D341Med (cell line): ENCODE measurements at places on chromosomes 2 and 18.

- no peak for DNase-seq
These were observed 23.0 kb downstream of the PTPN18 start for GRCh38 chr2:130378898-130379214.

GRCh38 chr2:23513245-23513871, 128.4 kb downstream of the KLHL29 start:
- no peak for DNase-seq

GRCh38 chr18:26301681-26302080, 75.4 kb downstream of the TAF4B start:
- no peak for DNase-seq

GRCh38 chr2:157825885-157826284, 50.2 kb downstream of the ACVR1 start:
- peak; percentile 66 for DNase-seq

GRCh38 chr2:10285556-10286198, 17.0 kb upstream of the HPCAL1 start:
- DNase-seq, result no peak

GRCh38 chr2:235607546-235608199, 113.8 kb downstream of the AGAP1 start:
- DNase-seq, result no peak

DNA sequence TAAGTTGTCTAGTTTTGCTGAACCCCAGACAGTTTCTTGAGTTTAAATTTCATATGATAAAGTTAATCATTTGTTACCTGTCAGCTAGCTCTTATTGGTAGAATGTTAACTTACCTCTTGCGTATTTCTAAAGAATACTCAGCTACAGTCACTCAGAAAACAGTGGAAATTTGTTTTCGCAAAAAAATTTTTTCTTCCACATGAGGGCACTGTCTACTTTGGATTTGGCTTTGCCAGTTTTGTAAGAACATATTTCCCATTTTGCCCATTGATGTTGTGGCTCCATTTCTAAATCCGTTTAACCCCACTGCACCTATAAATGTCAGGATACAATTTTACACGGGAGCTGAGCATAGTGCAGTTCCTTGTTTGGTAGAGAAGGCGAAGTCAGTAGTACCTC, 19.1 kb upstream of the GCFC2 start:
- no peak for DNase-seq

DNA sequence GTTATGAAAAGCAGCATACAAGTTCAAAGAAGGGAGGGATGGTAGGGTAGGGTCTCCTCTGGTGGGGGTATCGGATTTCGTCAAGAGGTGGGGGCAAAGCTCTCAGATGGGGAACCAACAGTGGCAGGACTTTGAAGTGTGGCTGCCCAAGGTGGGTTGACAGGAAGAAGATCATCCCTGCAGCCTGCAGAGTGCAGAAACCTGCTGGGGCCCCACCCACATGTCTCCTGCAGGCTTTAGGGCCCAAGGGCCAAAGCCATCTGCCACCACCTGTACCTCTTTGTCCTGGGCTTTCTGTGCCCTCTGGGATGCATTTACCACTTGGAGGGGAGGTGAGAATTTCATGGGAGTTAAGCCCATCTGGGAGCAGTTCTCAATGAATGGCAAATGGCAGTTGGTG, 42.7 kb downstream of the KCNF1 start:
- no peak for DNase-seq

- no peak for DNase-seq
These were observed 88.7 kb upstream of the WDSUB1 start for GRCh38 chr2:159375241-159375640.

- no peak for DNase-seq
These were observed 14.7 kb upstream of the ARHGAP25 start for GRCh38 chr2:68719912-68720311.

- no peak for DNase-seq
These were observed 2.5 kb downstream of the ASXL3 start for GRCh38 chr18:33580546-33580945.

GRCh38 chr2:23839919-23840578, 86.9 kb downstream of the ATAD2B start:
- no peak for DNase-seq

DNA sequence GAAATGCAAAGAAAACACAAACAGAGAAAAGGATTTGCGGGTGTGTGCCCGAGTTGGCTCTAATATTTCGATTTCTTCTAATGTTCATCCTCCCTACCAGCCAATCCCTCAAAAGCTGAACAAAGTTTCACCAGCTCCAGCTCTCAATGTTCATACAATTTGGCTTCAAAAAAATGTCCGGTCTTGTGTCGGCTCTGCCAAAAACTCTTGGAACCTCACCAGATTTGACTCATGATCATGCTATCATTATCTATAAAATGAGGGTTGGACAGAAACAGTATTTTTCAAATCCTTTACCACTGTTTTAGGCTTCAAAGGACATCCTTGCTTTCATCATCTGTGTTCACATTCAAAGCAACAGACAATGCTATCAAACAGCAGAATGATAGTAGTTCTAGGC, 88.2 kb downstream of the CRACDL start:
- no peak for DNase-seq

- DNase-seq, result no peak
These were observed 75.5 kb upstream of the ODC1 start for GRCh38 chr2:10523406-10524189.

DNA sequence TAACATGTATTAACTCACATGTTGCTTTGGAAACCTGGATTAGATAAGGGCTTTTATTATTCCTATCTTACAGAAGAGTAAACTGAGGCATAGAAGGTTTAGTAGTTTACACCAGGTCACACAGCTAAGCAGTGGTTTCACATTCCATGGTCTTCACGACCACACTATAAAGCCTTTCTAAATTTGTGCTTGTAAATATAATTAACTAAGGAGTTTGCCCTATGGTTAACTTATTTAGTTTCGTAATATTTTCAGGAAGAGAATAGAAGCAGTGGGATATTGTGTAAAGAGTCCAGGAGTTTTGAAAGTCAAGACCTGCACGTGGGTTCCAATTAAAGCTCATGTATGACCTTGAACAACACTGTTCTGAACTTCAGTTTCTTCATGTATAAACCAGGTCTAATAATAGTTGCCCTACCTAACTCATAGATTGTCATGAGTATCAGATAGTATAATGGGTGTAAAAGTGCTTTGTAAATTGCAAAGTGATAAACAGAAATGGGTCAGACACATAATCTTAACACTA, 19.5 kb upstream of the SOS1 start:
- DNase-seq, result no peak

DNA sequence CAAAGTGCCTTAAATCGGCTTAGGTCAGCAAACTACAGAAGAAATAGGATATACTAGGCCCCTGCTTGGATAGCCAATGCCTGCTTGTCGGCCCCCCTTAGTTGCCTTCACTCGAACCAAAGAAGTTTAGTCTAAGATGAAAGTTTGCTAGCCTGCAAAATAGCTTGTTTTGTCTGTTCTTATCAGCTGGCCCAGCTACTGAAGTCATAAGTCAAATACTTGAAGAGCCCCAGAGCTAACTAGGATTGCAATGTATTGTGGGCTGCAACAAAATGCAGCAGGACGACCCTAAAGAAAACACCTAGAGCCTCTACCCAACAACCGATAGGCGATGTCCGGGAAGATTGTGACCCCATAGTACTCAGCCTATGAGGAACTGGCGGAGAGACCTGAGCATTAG, 183.5 kb upstream of the HS6ST1 start:
- no peak for DNase-seq

GRCh38 chr18:5759194-5759593, 136.1 kb downstream of the TMEM200C start:
- DNase-seq, result no peak

DNA sequence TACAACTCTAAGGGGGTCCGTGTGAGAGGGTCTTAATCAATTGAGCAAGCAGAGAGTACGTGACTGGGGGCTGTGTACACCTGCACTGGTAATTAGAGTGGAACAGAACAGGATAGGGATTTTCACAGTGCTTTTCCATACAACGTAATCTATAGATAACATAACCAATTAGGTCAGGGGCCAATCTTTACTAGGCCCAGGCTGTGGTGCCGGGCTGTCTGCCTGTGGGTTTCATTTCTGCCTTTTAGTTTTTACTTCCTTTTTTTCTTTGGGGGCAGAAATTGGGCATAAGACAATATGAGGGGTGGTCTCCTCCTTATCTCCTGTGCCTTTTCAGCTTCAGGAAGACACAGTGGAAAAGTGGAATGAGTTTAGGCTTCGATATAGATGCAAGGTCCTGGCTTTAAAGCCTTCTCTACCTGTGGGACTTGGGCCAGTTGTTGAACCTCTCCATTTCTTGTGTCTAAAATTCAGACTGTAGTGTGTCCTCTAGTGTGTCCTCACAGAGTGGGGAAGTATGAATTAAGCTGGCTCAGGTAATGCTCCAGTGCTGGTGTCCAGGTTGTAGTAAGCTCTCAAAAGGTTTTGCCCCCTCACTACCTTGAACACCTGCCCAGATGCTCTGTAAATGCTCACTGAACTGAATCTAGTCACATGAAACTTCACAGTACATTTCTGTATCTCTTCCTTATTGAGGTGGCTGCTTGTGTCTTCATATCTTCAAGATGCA, 422.8 kb downstream of the SETBP1 start:
- no peak for DNase-seq

DNA sequence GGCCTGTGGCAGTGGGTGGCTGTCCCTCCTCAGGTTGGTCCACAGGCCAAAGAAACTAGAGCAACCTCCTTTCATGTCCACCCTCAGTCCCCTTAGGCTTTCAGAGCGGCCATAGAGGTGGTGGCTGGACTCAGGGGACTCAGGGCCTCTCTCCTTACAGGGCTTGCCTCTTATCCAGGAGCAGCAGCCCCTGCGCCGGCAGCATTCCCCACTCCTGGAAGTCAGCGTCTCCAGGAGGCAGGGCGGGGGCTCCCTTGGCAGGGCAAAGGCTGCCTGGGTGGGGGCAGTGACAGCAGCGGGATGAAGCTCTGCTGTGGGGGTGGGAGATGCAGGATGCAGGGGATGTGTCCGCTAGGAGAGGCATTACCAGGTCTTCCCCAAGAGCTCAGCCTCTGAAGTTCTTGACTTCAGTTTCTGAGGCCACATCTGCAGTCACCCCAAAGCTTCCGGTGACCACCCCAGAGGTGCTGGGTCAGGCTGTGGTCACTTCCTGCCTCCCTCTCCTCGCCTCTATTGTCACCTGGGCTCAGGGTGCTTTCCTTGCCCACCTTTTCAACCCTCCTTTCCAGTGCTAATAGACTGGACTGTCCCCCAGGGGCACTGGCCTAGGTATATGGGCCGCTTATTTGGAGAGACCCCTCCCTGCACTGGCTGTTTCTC, 8.6 kb upstream of the GPR55 start:
- no peak for DNase-seq

GRCh38 chr2:125837128-125837527, 818.8 kb upstream of the GYPC start:
- DNase-seq, result no peak
